Fibroblast of skin of scalp (primary cell): ENCODE measurements at places on chromosomes 3 and 15.
A peak's percentile ranks its signal among the peaks of the same experiment; 100 is the strongest.

DNA sequence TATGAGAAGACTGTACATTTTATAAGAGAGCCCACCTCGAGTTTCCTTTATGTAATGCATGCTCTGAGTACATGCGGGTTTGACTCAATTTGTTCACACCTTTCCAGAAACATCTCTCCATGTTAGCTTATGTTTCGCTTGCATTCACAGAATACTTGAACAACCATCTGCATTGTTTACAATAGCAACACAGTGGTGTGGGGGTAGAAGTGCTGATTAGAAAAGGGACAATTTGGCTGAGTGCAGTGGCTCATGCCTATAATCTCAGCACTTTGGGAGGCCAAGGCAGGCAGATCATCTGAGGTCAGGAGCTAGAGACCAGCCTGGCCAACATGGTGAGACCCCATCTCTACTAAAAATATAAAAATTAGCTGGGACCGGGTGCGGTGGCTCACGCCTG is 60.9 kb downstream of the NCEH1 start:
- DNase-seq = no peak

DNA sequence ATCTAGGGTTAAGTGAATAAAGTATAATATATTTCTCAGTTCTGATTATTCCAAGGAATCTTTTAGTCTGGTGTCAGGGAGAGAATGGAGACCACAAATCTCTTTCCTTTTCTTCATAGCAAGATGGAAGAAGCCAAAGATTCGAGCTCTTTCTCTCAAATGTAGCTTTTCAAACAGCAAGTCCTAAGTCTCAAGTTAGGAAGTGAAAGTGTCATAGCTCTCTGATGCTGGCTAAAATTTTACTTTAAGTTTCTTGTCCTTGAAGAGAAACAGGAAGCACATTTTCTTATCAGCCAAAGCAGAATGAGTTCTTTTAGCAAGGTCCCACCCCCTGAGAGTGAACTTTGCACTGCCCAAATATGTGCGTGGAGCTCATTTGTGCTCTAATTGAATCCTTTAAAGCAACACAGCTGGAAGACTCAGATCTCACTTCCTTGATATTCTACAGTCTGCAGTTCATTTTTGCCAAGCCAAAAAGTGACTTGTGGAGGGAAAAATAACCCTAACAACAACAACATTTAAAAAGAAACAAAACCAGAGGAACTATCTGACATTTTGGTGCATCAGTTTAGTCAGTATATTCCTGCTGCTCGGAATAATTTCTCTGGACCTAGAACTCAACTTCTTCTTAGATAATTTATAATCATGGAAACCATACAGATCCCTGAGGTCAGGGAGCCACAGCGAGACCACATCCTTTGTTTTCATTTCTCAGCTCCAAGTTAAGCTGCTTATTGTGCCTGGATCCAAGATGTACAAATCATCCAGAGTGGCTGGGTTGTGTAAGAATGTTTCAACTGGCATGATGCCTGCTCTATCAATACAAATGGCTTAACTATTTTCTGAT is 238.7 kb upstream of the P2RY1 start:
- DNase-seq = peak; percentile 82

DNA sequence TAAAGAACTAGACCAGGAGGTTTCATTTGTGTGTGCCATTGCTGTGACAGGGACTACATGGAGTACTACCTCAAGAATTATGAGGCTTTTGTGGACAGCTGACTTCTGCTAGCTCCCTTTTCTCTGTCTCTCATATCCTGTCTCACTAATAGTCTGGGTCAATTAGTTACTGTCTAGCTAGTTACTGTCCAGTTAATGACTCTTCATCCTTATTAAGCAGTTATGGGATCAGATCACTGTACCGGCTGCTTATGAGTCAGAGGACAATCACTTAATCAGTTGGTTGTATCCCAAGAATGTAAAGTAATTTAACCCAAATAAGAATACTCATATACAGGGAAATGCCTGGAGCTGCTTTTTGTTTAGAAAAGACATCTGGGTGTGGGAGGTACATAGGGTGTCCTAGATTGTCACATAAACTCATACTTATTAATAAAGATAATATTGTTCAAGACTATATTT is 158.0 kb downstream of the CDIN1 start:
- DNase-seq = peak; percentile 40

DNA sequence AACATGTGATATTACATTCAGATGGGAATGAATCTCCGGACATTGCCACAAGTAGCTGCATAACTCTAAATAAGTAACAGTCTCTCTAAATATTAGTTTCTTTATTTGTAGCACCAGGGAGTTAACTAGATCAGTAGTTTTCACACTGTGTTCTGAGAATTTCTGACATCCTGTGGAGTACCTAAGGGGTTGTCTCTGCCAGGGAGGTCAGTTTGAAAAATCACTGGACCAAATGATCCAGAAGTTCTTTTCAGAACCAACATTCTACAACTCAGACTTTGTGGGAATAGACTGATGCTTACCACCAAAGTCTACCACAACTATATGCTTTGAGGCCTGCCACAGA is 9.0 kb upstream of the ILDR1 start:
- no peak for DNase-seq

GRCh38 chr15:34292621-34293020 is 45.0 kb downstream of the SLC12A6 start:
- DNase-seq = no peak

GRCh38 chr3:166785876-166786275 is 594.2 kb downstream of the ZBBX start:
- peak; percentile 7 for DNase-seq

GRCh38 chr3:156211583-156211982 is 91.2 kb downstream of the KCNAB1 start:
- DNase-seq = no peak

DNA sequence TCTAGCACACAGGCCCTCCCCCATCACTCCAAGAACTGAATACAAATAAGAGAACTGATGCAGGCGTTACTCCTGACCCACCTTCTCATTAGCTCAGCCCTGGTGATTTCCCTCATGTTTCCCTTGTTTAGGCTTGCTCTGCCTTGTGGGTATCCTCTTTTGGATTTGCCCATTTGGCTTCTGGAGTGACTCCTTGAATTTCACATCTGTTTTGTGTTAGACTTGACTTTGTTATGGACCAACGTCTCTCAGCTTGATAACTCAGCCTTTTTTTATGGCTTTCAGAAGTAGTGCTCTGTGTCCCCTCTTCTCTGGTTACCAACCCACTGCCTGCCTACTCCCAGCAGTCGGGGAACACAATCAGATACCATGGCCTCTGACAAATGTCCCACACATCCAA is 11.3 kb upstream of the TMOD3 start:
- DNase-seq = no peak

DNA sequence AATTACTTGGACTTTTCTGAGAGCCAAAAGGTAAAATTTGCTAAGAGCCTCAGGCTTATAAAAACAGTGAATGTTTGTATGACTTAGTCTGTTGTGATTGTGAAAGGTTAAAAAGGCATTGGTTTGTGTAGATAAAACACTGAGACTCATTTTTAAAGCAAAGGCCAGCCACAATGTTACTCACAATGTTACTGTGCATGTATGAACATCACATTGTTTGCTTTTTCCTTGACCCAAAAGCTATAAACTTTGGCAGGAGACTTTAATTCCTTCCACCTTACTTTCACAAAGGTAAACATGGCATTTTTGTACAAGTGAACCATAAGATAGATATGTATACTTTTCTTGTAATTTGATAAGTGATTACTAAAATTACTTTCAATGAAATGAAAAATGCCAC is 70.5 kb downstream of the NPAP1 start:
- DNase-seq = no peak
